Activated T-cell treated with anti-CD3 and anti-CD28 coated beads, Interleukin-2, amount 50 U/mL, for 48 hours (primary cell): ENCODE measurements at places on chromosomes 16 and 17.

GRCh38 chr16:9007177-9007794 lies 43.6 kb upstream of the USP7 start:
- no peak for DNase-seq

DNA sequence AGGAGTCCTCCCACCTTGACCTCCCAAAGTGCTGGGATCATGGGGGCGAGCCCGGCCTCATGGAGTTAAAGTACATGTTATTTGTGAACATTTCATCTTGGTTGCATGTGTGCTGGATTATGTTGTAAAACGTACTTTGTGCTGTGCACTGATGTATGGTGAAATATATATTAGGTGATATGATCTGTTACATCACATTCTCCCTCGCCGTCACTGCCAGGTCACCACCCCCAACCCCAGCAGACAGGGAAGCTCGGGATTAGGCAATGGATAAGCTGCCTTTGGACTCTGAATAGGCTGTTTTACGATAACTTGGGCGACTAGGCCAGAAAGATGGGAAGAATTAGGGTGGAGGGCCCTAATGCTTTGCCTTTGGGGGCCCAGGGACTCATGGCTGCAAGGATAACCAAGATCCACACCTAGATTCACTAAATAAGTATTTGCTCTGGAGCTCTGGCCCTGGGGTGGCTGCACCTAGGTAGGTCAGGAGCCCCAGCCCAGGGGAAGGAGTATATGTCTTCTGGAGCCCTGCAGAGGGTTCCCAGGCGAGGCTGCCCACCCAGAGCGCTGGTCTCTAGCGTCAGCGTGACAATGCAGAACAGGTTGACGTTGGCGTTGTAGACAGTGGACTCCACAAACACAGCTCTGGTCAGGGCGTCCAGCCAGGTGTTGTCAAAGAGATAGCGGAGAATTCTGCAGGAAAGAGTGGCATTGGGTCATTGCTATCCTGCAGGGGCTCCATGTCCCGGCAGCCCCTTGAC lies 27.1 kb upstream of the GCSH start:
- no peak for DNase-seq

GRCh38 chr17:81871387-81872230 lies 472 bp upstream of the ARHGDIA start:
- DNase-seq, result peak; percentile 96

DNA sequence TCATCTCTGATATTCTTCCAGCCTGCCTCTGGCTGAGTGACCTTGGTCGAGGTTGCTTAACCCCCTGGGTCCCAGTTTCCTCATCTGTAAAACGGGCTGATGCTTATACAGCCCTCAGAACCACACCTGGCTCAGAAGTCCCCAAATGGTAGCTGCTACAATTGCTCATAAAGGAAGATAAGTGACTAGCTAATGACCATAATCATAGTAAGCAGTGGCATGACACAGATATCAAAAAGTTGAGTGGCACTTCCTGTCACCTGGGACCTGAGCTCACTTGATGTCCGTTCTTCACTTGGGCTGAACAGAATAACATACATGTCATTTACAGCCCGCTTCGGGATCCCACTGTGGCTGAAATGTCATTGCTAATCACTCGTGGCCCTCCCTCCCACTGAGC lies 1.8 kb downstream of the MGRN1 start:
- DNase-seq, result no peak

- DNase-seq, result peak; percentile 63
Measured at GRCh38 chr16:88591577-88592021, 21.4 kb downstream of the ZC3H18 start.

DNA sequence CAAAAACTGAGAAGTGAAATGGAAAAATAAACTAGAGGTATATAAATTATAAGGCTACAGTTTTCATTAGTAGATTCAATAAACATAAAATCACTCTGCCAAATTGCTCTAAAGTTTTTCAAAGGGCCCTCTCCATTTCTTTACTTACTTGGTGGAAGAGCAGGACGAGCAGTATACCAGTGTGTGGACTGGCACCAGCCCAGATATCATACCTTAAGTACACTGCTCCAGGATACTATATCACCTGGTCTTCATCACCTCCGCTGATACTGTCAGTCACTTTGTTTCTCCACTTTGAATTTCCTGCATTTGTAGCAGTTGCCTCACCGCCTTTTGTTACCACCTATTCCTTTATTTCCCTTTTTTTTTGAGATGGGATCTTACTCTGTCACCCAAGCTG lies 37.6 kb downstream of the MAP3K3 start:
- DNase-seq, result no peak

DNA sequence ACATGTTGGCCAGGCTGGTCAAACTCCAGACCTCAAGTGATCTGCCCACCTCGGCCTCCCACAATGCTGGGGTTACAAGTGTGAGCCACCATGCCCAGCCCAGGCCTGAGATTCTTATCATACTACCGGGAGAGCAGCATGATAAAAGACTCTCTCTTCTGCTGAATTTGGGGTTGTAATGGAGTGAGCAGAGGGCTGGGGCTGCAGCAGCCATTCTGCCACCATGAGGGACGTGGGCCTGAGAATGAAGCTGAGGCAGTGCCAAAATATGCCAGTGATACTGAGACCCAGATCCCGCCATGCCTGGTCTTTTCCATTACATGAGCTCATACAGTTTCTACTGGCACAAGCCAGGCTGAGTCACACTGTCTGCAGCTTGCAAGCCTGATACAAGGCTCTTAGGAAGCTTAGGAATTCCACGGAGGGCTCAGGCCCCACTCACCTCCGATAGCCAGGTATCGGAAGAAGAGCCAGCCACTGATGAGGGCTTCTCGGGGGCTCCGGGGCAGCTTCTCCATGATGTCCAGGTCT lies 19.6 kb upstream of the P2RX1 start:
- DNase-seq, result no peak
